ENCODE measurements at places on chromosomes 6 and 20.

- DNase-seq, result no peak
Measured at GRCh38 chr20:53337390-53338101, 256.1 kb downstream of the ZNF217 start.

DNA sequence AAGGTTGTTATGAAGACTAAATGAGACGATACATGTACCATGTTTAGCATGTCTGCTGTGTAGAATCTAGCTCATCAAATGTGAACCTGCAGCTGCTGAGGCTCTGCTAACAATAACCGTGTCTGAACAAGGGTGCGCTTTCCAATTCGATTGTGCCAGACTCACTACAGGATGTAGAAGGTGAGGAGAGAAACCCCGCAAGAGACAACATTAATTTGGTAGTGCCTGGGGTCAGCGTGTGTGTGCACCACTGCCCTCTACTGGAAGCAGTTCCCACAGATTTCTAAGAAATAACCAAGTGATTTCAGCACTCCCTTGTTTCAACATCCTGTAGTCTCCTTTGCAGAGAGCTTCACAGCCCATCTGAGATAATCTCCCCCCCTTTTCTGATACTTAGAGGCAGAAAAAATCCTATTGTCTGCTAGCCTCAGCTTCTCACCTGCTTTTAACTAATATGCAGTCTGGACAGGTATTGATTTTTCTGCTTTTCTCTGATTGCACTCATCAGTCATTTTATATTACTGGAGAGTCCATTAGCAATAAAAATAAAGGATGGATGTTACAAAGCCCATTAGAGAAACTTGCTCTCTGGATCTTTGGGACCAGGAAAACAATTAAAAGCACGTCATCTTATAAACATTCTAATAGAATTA lies 96.7 kb upstream of the BACH2 start:
- peak; percentile 72 for DNase-seq

- peak; percentile 14 for DNase-seq
Measured at GRCh38 chr20:2911200-2911599, 37.9 kb downstream of the PTPRA start.

GRCh38 chr6:122790028-122790422 lies 967 bp downstream of the SMPDL3A start:
- DNase-seq, result no peak

DNA sequence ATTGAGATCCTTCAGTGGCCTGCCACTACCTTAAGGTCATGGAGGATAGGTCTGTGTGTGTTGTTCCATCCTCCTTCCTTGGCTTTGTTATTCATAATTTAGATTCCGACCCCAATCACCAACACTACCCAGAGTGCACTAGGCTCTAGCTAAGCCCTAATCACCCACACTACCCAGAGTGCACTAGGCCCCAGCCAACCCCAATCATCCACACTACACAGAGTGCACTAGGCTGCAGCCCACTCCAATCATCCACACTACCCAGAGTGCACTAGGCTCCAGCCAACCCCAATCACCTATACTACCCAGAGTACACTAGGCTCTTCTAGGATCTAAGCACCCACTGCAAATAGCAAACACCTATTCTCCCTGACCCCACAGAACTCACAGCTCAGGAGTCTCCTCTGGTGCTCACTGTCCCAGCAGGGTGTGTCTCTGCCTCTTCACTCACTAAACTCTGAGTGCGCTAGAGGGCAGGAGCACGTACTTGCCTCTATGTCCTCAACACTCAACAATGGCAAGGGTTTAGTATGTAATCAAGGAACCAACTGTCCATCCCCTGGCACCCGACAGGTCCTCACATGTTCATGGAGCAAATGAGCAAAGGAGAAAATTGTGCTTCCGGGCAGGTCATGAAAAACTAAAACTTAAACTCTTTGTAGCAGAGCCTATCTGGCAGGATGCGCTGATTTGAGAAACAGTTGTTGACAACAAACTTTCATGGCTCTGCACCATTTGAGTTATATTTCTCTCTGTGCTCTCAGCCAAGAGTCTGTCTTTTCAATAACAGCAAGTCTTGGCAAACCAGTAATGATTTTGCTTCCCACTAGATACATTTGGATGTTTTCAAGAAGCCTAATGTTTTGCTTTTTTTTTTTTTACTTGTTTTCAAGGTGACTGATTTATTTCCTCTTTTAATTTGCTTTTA lies 54.3 kb downstream of the SLC22A23 start:
- DNase-seq, result no peak

DNA sequence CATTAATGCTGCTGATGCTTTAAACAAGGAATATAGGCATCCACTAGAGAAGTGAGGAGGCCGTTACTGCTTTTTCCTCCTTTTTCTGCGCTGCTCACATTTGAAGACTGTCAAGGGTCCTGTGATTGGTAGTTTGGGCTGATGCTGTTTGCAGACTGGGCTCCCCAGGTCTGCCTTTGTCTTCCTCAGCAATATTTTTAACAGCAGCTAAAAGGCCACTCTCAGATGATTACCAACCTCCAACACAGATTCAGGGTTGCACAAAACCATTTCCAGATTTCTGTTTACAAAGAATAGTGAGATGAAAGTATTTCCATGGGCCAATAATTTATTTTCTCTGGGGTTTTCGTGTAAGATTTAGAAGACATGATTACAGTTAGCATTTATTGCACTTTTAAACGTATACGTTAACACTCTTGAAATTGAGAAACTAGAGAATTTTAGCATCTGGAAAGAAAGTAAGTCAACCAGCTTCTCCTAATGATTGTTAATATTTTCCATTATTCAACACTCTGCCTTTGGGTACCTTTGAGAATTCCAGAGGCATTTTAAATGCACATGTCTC lies 475.3 kb upstream of the SOX4 start:
- DNase-seq, result no peak

- DNase-seq, result peak; percentile 86
Measured at GRCh38 chr6:6332811-6333244, 12.4 kb upstream of the F13A1 start.

GRCh38 chr6:27812805-27813492 lies 99.2 kb downstream of the OR2B2 start:
- peak; percentile 57 for DNase-seq

DNA sequence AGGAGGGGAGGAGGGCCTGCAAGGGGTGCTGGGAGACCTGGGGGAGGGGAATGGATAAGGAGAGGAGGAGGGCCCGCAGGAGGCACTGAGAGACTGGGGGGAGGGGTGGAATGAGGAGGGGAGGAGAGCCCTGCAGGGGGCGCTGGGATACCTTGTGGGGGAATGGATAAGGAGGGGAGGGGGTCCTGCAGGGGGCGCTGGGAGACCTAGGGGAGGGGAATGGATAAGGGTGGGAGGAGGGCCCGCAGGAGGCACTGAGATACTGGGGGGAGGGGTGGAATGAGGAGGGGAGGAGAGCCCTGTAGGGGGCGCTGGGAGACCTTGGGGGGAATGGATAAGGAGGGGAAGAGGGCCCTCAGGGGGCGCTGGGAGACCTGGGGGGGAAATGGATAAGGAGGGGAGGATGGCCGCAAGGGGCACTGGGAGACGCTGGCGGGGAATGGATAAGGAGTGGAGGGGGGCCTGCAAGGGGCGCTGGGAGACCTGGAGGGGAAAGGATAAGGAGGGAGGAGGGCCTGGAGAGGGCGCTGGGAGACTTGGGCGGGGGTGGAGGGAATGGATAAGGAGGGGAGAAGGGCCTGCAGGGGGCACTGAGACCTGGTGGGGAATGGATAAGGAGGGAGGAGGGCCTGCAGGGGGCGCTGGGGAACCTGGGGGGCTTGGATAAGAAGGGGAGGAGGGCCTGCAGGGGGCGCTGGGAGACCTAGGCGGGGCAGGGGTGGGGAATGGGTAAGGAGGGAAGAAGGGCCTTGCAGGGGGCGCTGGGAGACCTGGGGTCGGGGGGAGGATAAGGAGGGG lies 1.3 kb upstream of the CTCFL start:
- peak; percentile 28 for DNase-seq

- no peak for DNase-seq
Measured at GRCh38 chr6:170152989-170153388, 137.9 kb downstream of the DLL1 start.

DNA sequence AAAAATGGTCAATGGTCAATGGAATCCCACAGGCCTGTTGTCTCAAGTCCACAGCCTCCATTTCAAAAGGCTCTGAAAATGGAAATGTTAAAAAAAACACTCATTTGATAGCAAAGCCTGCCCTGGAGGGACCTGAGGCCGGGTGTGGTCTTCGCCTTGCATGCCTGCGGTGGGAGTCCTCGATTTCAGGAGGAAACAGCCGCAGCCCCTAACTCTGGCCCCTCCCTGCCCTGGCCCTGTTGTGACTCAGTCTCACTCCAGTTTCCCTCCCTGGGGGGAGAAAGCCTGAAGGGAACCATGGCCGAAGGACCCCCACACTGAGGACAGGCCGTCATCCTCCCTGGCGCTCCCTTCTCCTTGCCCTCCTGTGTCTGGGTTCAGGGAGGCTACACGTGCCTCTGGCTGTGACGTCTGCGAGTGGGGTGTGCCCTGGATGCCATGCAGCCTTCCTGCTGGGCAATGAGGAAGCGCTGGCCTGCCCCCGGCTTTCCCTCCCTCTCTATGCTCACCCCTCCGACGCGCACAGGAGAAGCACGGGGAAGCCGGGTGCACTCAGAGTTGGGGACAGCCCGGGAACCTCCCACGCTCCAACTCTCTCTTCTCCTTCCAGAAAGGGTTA lies 9.2 kb downstream of the BHLHE23 start:
- no peak for DNase-seq

- no peak for DNase-seq
Measured at GRCh38 chr6:46538800-46539480, 47.7 kb upstream of the RCAN2 start.

GRCh38 chr6:36682328-36683144 lies 4.0 kb downstream of the CDKN1A start:
- DNase-seq, result peak; percentile 88

DNA sequence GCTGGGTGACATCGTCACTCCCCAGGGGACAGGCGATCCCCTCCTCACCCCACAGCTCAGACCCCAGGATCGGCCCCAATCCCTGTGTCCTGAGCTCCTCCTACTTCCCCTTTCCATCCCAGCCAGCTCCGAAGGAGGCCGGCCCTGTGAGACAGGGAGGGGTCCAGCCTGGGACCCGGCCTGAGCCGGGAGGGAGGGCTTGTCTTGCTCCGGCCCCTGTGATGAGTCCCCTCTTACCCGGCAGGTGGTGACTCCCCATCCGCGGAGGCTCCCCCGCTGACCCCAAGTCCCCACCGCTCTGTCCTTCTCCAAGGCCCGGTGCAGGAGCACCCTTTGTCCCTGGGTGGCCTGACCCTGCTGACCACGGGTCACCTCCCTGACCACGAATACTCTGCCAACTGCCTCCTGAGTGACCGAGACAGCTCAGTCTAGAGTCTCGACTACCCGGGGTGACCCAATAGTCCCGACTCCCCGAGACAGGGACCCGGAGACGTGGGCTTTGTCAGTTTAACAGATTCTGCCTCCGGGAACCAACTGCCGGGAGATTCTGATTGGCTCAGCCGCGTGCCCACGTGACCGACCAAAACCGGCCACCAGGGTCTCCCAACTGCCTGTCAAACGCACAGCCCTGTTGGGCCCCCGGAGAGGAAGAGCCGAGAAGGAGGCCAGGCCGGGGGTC lies 187.4 kb upstream of the PROKR2 start:
- DNase-seq, result peak; percentile 49

DNA sequence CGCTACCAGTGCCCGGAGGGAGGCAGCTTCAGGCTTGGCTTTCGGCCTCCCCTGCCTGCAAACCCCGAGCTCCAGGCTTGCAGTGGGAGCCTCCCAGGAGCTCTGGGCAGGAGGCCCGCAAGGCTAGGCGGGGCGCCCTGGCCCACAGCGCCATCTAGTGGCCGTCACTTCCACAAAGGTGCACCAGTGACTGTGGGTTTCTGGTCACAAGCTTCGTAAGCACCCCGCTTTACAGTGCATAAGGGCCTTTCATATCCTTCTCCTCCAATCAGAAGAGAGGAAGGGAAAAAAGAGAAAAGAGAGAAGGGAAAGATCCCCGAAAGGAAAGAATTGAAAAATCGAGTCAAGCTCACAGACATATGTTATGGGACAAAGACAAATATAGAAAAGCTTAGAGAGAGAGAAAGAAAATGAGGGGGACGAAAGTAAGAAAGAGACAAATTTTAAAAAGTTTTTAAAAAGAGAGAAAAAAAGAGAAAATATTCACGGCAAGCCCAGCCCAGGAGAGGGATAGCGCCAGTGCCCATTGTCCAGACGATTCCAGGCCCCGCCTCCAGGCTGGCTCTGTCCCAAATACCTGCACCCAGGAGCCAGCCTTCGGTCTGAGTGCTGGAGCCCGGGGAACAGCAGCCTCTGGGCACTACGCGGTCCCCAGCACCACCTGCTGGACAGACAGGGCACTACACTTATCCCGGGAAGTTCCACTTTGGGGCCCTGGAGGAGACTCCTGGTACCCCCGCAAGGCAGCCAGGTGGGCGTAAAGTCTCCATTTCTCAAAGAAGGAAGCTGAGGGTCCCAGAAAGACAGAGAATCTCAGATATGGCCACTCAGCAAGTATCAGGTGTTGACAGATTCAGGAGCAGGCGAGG lies 207.1 kb downstream of the PREX1 start:
- peak; percentile 79 for DNase-seq

DNA sequence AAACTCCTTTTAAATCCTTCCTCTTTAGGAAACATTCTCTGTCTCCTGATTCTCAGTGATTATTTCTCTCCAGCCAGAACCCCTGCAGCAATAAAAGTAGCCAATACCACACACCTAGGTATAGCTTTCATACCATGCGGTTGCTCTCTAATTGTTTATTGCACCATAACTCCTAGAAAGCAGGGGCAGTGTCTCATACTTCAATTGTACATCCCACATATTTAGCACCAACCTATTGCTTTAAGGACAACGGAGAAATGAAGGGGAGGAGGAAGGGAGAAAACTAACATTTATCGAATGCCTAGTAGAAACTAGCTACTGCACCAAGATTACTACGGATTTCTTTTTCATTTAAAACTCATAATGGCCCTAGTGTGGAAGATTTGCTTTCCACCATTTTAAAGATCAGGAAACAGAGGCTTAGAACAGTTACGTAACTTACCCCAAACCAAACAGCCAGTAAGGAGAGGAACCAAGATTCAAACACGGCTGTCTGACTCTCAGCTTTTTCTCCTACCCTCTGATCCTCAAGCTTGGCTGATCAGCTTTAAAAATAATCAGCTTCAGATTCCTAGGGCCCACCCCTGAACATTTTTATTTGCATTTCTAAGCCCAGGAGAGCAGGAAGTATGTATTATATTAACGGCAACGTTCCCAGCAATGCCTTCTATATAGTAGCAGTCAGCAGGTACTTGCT lies 43.4 kb upstream of the ATXN1 start:
- DNase-seq, result no peak

- DNase-seq, result no peak
Measured at GRCh38 chr6:142459271-142459670, 157.5 kb downstream of the ADGRG6 start.

DNA sequence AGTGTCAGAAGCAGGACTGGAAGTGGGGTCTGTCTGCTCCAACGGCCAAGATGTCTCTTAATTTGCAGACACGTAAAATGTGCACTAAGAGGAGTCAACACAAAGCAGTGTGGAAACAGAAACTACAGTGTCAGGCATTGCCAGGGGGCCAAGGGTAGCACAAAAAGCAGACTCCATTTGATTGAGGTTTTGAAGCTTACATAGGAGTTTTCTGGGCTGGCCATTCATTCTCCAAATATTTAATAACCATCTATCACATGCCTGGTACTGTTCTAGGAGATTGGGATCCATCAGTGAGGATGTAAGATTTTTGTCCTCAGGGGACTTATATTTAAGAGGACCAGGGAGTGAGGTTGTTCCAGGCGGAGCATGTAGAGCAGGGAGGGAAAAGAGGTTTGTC lies 29.5 kb downstream of the MAFB start:
- DNase-seq, result no peak

- DNase-seq, result no peak
Measured at GRCh38 chr6:108275976-108276375, 15.1 kb upstream of the SNX3 start.

- peak; percentile 35 for DNase-seq
Measured at GRCh38 chr6:70415247-70415646, 1.9 kb downstream of the FAM135A start.

GRCh38 chr6:120116343-120116742 lies 766.8 kb upstream of the MAN1A1 start:
- peak; percentile 5 for DNase-seq

Measured in GM12865 (cell line).